ENCODE measurements at places on chromosomes 1 and 21.

DNA sequence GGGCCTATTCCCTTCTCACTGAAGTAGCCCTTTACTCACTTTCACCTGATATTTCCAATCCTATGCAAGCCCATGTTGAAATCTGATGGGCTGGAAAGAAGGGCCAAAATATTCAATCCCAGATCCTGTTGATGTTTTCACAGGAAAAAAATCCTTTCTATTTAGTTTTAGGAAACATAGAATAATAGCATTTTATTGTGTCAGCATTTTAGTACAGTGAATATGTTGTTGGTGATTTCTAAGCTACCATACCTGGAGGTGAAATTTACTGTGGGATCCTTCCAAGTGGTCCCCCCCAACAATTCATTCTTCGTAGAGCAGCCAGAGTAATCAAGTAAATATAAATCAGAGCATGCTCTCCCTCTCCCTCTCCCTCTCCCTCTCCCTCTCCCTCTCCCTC, 3.4 kb upstream of the UBE2U start:
- no peak for DNase-seq

GRCh38 chr1:2269193-2269921, 41.2 kb downstream of the SKI start:
- no peak for DNase-seq

GRCh38 chr1:154698320-154699096, 90.5 kb upstream of the ADAR start:
- no peak for DNase-seq

DNA sequence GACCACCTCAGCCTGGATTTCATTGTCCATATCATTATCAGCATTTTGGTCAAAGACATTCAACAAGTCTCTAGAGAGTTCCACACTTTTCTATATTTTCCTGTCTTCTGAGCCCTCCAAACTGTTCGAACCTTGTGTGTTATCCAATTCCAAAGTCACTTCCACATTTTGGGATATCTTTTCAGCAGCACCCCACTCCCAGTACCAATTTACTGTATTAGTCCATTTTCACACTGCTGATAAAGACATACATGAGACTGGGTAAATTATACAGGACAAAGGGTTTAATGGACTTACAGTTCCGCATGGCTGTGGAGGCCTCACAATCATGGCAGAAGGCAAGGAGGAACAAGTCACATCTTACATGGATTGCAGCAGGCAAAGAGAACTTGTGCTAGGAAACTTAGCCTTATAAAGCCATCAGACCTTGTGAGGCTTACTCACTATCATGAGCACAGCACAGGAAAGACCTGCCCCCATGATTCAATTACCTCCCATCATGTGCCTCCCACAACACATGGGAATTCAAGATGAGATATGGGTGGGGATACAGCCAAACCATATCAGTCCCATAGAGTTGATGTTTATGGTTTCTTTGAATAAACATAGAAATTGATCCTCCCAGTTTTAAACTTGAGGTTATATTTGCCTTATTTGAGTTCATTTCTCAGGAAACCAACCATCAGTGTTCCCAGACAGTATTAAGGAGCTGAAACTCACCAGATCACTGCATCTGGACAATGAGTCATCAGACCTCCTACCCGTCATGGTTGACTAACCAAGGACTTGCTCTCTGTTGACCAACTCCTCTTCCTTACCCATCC, 322.7 kb upstream of the DUSP10 start:
- DNase-seq, result no peak

DNA sequence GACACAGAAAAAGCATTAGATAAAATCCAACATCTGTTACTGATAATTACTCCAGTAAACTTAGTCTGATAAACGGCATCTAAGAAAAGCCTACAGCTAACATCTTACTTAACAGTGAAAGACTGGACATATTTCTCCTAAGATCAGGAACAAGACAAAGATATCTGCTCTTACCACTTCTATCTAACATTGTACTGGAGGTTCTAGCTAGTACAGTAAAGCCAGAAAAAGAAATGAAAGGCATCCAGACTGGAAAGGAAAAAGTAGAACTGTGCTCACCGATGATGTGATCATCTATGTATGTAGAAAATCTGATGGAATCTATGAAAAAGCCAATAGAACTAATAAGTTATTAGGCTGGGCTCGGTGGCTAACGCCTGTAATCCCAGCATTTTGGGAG, 21.7 kb downstream of the NEXN start:
- no peak for DNase-seq

DNA sequence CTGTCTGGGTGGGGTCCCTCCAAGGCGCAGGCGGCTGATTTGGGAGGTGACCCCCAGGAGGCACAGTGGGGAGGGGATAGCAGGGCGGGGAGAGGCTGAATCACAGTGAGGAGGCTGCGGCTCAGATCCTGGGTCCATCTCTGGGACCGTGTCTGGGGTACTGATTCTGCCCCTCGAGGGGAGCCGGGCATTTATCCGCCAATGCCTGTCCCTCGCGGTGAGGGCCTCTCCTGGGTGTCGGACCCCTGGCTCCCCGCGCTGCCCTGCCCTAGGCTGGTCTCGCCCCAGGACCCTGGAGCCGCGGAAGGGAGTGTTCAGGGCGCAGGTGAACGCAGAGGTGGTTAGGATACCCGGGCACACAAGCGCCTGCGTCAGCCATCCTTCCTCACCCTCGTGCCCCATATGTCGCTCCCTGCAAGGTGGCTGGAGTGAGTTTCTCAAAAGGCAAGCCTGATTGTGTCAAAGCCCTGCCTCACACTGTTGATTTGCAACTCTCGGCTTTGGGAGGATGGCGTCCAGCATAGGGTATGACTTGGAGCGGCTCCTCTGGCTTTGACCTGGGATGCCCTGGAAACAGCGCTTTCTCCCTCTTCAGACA, 530.9 kb downstream of the PTPRU start:
- no peak for DNase-seq

All from GM12864 (cell line).